Activated naive CD8-positive, alpha-beta T cell treated with anti-CD3 and anti-CD28 coated beads, Interleukin-2, amount 50 U/mL, for 16 hours (primary cell): ENCODE measurements at places on chromosomes 11 and 22.

GRCh38 chr11:134664447-134665187, 252.6 kb upstream of the B3GAT1 start:
- no peak for DNase-seq

DNA sequence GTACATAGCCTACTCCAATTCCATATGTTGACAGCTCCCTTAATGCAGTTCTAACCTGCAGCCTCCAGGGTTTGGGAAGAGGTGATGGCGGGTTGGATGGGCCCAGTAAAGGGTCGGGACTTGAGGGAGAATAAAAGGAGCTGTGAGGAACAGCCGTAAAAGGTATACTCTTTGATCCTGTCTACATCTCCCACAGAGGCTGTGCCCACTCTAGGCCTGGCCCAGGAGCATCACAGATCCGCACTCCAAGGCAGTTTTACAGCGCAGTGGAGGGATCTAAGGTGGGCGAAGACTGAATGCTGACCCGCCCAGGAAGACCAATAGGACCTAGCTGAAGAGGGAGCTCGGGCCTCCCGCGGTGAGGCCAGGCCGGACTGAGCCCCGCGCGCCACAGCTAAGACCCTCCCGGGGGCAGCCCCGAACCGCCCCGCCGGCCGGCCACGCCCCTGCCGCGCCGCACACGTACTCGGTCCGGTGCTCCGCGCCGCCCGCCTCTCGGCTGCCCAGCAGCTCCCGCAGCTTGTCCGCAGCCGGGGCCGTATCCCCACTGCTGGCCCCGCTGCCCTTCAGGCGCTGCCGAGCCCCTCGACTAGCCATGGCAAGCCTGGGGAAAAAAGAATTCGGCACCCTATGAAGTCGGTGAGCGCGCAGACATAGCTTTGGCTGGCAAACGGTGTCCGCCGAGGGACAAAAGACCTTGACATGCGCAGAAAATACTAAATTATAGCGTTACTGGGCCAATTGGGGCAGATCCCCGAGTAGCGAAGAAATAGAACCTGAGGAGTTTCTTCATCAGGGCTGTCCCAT, at the start of gene ALG9:
Gene ALG9, minus strand, starts transcription at position 696 of the 807 bp plus-strand sequence. Its CDS starts 99 bp downstream, at position 597.
- DNase-seq: peak; percentile 80

DNA sequence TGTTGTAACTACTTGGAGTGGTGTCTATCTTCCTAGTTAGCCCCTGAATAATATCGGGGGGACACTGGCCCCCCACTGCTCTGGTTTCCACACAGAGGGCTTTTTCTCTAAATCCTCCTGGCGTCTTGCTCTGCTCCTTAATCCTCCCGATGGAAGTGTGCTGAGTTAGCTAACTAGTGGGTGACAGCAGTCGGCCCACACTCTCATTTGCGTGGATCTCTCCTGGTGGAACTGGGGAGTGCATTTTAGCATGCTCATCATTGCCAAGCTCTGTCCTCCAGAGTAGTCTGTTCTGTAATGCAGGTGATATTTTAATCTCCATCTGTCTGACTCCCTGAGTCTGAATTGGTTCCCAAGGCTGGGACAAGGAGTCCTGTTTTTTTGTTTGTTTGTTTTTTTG, 46.1 kb upstream of the RASSF10 start:
- no peak for DNase-seq

GRCh38 chr22:49042877-49043859, 784.5 kb downstream of the BRD1 start:
- no peak for DNase-seq

GRCh38 chr22:36928786-36929535, 15.5 kb downstream of the CSF2RB start:
- DNase-seq: no peak

DNA sequence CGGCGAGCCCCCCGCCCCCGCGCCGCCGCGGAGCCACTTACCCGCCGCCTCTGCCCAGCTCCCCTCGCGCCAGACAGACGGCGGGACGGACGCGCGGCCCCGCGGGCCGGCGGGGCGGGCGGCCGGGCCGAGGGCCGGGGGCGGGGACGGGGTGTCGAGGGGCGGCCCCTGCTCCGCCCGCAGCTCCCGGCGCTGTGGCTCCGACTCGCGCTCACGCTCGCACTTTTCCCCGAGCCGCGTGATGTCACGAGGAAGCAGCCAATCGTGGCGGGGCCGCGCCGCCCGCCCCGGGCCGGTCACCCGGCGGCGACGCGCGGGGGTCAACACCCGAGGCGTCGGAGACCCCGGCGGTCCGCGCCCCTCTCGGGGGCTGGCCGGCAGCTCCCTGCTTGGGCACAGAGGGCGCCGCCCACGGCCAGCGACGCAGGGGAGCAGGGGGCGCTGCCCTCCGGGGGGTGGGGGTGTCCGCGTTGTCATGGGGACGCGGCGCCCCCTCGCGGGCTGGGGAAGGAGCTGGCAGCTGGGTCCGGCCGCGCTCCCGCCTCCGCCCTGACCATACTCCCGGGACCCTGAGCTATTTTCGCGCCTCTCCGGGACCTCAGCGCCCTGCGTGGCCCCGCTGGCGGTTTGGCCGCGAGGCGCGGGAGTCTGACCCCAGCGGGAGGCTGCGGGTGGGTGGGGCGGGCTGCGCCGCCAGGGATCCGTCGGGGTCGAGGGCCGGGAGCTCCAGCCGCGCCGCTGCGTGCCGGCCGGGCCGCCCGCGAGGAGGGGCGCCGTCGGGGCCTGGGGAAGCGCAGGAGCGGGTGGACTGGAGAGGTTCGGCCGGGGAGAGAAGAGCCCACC, at the start of gene CHRM4:
Gene CHRM4, minus strand, starts transcription at position 199 of the 843 bp plus-strand sequence. CDS start 5,219 bp downstream, outside the sequence.
- no peak for DNase-seq

DNA sequence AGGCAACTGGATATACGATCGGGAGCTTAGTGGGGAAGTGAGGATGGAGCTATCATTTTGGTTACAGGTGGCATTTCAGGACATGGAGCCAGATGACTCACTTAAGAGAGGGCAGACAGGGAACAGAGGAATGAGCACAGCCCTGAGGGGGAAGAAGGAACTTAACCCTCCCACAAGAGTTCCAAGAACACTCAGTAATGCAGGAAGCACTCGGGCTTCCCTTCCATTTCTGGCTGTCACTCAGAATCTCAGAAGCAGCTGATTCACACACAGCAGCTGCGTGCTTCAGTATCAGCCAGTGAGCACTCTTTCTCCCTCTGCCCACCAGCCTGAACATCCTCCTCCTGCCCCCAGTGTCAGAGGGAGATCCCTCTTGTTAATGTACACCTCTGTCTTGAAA, 34.8 kb downstream of the EFCAB6 start:
- no peak for DNase-seq

DNA sequence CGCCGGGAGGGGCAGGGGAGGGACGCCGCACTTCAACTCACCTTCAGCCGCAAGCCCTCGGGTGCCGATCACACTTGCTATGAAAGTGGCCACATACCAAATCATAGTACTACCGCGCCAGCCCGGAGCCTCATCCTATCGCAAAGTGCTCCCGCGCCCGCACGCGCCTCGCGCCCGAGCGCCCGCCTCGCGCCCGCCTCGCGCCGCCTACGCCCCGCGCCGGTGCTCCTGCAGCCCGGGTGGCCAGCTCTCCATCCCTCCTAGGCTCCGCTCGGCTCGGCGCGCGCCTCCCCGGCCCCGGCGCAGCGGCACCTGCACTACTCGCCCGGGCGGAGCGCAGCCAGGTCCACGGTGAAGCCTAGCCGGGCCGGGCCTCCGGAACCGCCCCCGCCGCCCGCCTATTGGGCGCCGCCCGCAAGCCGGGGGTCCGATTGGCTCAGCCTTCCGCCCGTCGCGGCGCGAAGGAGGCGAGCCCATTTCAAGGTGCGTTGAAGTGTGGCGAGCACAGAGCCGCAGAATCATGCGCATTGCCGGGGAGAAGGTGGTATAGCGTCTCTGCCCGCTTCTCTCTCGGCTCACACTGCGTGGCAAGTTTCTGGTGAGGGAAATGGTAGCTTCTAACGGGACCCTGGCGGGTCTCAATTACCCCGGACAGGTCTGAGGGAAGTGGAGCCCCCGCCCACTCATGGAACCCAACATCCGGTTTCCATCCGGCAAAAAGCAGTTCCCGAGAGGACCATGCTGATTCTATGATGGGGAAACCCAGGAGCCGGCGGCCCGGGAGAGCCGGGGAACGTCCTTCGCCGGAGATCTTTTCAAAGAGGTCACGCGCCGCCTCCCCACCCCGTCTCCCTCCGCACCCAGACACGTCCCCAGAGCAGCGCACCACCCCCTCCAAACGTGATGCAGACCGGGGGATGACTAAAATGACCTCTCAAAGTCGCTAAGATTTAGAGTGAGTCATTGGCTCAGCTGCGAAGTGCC, at the start of gene IGSF9B:
Gene IGSF9B, minus strand, starts transcription at position 319 of the 984 bp plus-strand sequence. Its CDS starts 214 bp downstream, at position 105.
- peak; percentile 77 for DNase-seq

DNA sequence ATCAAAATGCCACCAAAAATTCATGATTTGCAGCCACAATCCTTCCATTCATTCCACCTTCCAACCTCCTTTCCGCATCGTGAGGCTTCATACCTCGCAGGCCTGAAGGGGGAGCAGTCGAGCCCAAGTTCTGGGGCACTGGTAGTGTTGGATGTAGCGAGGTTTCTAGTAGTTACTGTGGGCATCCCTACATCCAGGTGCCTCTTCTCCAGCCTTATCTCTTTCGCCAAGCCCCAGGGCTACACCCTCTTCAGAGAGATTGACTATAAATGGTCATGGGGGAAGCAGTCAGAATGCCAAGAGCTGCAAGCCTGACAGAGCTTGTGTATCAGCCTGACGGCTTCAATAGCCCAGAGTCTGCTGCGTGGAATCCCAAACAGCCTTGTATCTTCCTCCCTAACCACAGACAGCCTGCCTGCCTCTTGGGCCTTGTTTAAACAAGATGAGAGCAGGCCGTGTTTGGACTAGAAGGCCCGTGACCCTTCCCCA, 28.9 kb downstream of the CLMP start:
- no peak for DNase-seq

DNA sequence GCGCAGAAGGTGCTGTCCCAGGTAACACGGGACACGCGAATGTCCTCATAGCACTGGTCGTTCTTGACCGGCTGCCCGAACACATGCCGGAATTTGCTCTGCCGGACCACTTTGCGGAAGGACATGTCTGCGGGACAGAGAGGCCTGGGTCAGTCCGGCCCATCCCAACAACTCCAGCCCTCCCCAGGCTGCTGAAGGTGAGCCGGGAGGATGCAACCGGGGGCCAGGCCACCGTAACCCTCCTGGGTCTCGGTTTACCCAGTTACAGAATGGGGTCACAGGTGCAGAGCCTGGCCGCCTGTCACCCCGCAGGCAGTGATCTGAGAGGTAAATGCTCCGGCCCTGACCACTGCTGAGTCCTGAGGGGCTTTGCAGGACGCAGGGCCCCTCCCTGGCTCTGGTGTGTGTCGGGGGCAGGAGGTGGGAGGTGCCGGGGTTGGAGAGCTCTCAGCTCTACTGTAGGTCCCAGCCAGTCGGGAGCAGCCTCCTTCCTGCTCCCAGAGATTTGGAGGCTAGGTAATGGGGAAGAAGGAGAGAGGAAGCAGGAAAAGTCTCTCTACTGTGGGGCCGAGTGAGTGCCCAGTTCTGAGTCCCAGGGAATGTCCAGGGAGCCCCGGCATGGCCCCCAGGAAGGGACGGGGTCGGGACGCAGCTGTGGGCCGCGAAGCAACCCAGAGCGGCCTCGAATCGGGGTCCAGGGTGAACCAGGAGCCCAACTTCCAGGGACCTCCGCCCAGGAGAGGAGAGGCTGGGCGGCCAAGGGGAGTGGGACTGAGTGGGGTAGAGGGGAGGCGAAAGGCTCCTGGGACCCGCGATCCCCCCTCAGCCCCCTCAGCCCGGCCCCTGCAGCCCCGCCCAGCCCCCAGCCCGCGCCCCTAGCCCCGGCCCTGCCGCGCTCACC, 522 bp downstream of the CORO1B start:
- DNase-seq: no peak

DNA sequence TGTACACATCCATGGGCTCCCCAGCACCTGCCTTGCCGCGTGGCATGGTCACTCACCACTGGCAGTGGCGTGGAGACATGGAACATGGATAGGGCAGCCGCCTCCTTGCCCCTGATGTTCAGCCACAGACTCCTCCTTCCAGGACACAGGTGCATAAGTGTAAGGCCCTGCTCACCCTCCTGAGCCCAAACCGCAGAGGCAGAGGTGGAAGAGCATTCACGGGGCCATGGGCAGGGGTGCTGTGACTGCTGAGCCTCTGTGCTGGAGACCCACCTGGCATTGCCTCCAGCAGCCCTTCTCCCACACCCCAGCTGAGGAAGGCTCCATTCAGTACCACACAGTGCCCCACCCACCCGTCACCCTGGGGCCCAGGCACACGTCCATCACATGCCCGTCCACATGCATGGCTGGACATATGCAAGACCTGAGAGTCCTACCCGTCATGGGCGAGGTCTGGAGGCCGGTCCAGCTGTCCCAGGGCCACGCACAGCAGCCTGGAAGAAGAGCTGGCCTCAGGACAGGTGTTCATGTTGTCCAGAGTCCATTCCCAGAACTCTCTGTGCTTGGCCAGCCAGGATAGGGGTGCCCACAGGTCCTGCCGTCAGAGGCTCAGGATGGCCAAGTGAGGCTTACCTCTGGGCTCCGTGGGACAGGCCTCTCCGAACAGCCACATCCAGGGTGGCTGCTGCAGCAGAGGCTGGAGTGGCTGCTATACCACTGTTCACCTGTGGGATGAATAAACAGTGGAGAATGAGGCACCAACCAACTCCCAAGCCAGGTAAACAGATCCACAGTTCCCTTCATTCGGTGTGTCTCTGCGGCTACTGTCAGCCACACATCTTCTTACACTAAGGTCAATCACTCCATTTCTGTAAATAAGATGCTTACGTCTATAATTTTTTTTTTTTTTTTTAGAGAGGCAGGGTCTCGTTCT, 1.7 kb upstream of the TUBGCP6 start:
- DNase-seq: no peak

- no peak for DNase-seq
Observed at GRCh38 chr11:128532016-128532571, 55.3 kb downstream of the ETS1 start.

DNA sequence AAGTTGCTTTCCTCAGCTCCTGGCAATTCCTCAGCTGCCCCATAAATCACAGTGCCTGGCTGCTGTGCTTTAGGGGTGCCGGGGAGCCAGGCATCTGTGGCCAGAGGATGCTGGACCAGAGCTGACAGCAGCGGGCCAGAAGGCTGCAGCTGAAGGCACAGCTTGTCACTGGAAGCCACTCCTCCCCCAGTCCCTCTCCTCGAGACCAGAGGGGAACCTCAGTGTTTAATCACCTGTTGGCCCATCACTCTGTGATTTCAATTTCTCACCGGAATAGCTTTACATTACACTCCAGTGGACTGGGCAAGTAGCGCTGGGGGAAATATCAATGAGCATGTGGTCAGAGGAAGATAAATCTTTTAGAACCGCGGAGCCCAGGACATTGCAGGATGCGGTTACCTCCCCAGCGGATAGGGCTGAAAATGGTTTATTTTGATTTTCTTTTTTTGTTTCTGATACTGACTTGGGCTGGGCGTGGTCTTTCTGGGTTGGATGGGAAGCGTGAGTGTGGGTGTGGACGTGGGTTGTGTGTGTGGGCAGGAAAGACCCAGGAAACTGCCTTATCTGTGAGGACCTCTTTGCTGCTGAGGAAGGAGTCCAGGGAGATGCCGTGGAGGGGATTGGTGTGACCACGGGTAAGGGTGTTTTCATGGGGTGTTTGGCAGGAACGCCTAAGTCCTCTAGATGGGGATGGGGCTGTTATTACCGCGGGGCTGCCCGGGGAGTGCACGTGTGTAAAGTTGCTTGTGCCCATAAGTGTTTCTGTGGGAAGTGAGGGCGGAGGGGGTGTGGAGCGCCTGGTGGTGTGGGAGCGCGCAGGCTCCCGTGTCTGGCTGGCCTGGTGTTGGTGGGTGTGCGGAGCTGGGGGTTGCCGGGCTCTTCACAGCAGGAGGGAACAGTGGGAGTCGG, 4.0 kb downstream of the DAGLA start:
- DNase-seq: no peak
